ENCODE measurements at places on chromosomes 6 and 20.

DNA sequence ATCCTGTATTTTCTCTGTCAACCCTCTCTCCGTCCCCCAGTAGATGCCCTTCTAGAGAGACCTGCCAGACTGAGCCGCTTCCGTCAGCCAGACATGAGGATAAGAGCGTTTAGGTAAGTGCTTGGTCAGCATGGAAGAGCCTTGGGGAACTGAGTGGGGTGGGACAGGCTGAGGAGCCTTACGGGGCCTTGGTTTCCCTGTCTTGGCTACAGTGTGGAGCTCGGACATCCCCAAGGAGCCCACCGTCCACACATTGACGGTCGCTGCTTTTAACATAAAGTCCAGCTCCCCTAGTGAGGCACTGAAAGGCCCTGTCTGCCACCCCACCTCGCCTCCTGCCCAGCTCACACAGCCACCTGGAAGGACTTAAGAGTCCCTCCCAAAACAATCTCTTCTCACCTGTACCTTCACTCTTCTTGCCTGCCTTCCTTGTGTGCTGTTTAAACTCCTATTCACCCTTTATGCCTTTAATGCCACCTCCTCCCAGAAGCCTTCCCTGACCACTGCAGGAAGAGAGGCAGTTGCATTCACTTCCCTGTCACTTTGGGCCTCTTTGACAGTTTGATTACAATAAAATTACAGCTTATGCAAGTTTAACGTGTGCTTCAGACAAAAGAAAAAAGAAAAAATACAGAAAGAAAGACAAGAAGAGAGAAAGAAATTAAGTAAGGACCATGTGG is 42.3 kb downstream of the PDYN start:
- DNase-seq: no peak

DNA sequence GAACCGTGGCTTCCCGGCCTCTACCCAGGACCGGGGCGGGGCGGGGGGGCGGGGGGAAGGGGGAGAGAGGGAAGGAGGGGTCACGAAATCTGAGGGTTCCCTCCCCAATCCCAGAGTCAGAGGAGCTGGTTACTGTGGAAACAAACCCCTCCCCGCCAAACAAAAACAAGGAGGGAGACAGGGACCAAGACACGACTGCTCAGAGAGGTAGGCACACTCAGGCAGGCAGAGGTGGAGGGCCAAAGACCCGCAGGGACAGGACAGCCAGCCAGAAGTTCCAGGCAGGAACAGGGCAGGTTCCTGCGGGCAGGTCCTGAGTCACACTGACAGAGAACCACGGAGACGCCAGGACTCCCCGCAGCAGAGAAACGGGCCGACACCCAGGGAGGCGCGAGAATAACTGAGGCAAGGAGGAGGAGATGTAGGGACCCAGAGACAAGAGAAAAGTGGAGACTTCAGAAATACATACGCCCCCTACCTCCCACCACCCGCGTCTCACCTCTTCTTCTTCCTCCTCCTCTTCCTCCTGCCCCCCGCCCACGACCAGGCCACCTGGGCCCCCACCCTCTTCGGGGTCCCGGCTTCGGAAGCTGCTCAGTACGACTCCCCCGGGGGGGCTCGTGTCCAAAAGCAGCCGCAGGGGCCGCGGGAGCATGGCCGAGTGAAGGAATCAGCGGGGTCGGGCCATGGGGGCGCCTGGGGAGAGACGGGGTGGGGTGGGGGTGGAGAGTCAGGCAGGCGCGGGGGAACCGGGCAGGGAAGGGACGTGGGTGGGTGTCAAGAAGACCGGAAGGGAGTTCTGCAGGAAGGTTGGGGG is 578 bp downstream of the RGL2 start:
- DNase-seq: peak; percentile 65

DNA sequence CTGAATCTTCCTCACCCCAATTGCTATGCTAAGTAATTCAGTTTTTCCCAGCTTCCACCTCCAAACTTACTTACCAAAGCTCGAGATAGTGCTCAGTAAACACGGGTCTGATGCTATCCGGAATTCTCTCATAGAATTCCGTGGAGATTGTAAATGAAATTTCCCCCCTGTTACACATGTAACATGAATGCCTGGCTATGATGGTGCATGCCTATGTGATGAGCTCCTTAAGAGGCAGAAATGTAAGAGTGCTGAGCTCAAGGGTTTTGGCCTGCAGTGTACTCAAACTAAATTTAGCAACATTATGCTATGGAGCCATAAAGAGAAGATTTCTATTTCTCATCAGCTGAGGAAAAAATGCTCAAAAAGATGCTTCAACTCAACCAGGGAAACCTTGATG is 133.4 kb upstream of the FUT9 start:
- DNase-seq: no peak

DNA sequence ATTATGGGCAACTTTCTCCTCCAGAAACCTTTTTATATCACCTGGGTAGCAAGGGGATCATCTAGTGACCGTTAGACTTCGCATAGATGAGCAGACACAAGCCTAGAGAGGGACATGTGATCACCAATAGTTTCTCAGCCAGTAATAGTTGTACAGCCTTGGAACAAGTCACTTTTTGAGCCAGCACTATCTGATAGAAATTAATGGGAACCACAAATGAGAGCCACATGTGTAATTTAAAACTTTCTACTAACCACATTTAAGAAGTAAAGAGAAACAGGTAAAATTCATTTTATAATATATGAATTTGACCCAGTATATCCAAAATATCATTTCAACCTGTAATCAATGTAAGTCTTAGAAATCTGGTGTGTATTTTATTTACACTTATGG is 592 bp upstream of the CTNNBL1 start:
- DNase-seq: no peak

GRCh38 chr6:109449795-109450673 is 5.5 kb downstream of the MICAL1 start:
- DNase-seq: peak; percentile 38

DNA sequence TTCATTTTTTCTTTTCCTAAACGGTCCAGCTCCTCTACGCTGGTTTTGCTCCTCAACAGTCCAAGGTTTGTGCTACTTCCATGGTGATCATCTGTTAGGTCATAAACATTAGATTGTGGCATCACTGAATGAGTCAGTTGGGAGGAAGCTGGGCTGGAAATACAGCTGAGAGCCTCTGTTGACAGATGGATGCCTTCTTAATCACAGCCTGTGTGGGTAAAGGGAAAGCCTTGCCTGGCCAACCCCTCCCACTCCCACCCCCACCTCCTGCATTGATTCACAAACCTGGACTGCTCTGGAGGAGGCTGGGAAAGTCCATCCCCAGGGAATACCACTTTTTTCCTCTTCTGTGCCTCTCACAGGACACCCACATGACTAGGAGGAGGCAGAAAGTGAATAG is 180.6 kb upstream of the CCN2 start:
- DNase-seq: no peak

GRCh38 chr6:159494586-159494972 is 198.5 kb downstream of the SOD2 start:
- no peak for DNase-seq

- peak; percentile 9 for DNase-seq
These were observed 802 bp downstream of the HDAC2 start for GRCh38 chr6:113969888-113970804.

DNA sequence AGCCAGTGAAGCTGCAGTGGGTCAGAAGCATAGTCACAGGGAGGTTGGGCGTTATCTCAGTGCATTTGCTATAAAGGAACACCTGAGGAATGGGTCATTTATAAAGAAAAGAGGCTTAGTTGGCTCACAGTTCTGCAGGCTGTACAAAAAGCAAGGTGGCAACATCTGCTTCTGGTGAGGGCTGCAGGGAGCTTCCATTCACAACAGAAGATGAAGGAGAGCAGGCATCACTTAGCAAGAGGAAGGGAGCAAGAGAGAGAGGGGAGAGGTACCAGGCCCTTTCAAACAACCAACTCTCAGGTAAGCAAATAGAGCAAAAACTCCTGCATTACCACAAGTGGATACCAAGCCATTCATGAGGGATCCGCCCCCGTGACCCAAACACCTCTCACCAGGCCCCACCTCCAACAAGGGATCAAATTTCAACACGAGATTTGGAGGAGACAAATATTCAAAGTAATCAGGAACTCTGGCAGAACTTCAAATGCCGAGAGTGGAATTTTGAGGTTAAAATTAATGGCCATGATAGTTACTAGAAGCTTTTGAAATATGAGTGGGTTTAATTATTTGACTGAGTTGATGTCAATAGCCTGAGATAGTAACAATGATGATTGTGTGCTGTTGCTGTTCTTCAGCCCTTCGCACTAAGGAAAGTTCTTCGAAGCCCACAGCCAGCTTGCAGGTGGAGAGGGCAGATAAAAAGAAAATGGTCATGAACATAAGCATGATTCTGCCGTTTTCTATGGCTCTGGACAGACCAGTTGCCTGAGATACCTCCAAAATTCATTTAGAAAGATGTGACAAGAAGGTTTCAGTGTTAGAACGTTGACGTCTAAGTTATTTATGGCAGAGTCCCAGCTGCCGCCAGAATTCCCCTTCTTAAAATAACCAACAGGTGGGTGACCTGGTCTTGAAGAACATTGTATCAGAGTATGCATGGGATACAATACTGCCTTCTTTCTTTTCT is 55.3 kb upstream of the ADTRP start:
- no peak for DNase-seq

DNA sequence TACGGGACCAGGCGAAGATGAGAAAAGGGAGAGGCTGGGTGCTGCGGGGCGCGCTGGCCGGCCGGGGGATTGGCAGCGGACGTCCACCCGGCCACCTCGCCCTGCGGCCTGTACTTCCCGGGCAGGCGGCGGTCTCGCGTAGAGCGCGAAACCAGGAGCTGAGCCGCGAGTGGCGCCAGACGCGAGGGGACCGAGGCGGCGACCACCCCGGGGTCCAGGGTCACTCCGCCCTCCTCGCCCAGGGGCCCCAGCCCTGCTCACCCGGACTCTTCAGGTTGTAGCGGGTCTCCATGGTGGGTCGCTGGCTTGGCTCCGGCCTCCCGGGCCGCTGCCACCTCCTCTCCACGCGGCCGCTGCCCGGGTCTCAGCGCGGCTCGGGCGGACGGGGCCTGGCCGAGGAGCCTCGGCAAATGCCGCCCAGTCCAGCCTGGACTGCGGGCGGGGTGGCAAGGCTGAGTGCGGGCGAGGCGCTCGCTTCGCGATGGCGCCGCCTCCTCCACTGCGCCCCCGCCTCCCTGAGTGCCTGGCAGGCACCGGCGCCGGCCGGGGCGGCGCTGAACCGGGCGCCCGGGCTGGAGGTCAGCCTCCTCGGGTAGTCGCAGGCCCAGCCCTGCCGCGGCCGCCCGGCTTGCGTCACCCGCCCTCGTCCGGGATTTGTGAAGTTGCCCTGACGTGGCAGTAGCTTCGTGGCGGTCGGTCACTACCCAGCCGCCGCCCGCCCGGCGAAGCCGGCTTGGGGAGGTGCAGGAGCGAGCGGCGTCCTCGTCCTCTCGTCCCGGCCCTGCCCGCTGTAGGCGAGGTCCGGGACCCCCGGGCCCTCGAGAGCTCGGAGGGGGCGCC is at the start of gene UBE2J1:
Gene UBE2J1 (minus strand): TSS at position 445 of the 840 bp plus-strand sequence. CDS start 153 bp downstream, at position 292.
- peak; percentile 57 for DNase-seq

DNA sequence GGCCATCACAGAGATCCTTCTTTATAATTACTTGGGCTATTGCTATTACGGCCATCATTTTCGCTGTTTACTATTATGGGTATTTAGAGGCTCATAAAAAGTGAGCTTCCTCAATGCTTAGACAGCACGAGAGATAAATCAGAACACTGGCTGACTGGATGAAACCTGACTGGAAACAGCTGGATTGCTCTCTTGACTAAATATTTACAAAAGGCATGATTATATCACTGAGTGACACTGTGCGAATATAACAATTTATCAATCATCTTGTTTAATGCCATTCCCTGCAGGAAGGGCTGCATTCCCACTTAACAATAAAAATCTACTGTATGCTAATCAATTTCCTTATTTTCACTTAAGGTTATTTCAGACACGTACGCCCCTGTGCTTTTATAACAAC is 260.1 kb upstream of the ARID1B start:
- no peak for DNase-seq

GRCh38 chr6:356828-357251 is 34.7 kb upstream of the IRF4 start:
- no peak for DNase-seq

DNA sequence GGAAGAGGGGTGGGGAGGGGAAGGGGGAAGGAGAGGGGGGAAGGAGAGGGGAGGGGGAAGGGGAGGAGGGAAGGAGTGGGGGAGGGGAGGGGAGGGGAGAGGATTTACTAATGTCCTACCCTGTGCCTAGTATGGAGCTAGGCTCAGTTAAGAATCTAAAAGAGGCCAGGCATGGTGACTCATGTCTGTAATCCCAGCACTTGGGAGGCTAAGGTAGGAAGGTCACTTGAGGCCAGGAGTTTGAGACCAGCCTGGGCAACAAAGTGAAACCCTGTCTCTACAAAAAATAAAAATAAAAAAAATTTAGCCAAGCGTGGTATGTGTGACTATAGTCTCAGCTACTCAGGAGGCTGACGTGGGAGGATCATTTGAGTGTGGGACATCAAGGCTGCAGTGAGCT is 13.0 kb downstream of the UBE2J1 start:
- no peak for DNase-seq

DNA sequence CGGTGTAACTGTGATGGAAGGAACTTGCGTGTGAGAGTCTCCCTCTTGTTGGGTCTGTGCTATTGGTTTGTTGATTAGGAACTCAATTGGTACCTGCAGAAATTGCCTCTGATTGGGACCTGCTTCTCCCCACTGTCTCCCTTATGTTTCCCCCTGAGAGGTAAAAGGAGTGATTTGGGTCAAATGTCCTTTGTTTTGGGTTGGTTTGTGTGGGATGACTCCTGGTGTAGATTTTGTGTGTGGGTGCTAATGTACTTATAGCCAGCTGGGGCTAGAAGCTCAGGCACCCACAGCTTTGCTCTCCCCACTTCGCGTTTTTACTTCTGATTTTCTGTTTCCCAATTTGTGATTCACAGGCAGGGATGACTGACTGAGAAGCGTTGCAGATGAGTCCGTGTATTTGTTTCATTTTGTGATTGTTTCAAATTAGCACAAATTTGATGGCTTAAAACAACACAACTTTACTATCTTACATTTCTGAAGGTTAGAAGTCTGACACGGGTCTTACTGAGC is 79.1 kb downstream of the UTRN start:
- DNase-seq: no peak

- DNase-seq: no peak
These were observed 19.1 kb upstream of the BNIP5 start for GRCh38 chr6:36355819-36356218.
